Left ventricle myocardium inferior (tissue), 1 donor: ENCODE measurements at places on chromosomes 7 and 10.

GRCh38 chr10:119206603-119207365 lies 587 bp upstream of the GRK5 start:
- DNase-seq: peak; percentile 77
- H3K27me3 ChIP-seq: no peaks in the 10 kb centered on the region
- peak overlapping the region; percentile 97 for H3K27ac ChIP-seq
- peak overlapping the region; percentile 97 for H3K4me3 ChIP-seq

- no peak for DNase-seq
- H3K27me3 ChIP-seq: no peaks in the 10 kb centered on the region
- H3K36me3 ChIP-seq: no peaks in the 10 kb centered on the region
- no peak overlapping the region for H3K27ac ChIP-seq
These were observed 152.0 kb downstream of the SLC16A9 start for GRCh38 chr10:59557642-59558041.

DNA sequence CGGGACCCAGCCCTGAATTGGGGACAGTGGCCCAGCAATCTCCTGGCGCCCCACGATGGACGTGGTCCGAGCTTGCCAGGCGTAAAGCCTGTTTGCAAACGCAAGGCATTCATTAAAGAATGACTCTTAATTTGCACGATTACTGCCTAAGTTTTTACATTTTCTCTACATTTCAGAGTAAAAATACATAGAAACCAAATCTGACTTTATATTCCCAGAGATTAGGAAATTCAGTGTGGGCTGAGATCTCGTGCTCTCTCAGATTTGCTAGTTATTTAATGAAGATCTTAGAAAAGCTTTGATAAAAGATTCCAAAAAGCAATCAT lies 337 bp upstream of the CCDC3 start:
- peak overlapping the region; percentile 64 for H3K4me3 ChIP-seq
- peaks cover 89% of the 10 kb centered on the region for H3K27me3 ChIP-seq
- H3K36me3 ChIP-seq: no peaks in the 10 kb centered on the region
- DNase-seq: no peak

DNA sequence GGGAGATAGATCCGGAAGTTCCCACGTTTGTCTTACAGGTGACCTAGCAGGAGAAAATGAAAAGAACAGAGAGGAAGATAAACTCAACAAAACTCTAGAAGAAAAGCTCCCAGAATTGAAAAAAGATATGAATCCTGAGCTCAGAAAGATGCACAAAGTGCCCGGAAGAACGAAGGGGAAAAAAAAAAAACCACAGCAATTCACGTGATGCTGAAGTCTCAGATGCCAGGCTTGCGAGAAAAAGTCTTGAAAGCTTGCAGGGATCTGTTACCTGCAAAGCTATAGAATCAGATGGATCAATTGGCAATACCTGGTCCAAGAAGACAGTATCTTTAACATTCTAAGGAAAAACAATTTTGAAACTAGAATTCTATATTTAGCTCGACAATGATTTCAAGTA lies 33.5 kb downstream of the CARD11 start:
- H3K4me1 ChIP-seq: peaks cover 5% of the 10 kb centered on the region
- H3K4me3 ChIP-seq: no peak overlapping the region
- no peaks in the 10 kb centered on the region for H3K36me3 ChIP-seq

GRCh38 chr7:135620980-135621850 lies 41.1 kb upstream of the STMP1 start:
- peaks cover 83% of the 10 kb centered on the region for H3K36me3 ChIP-seq
- no peak overlapping the region for H3K27ac ChIP-seq
- peaks cover 3% of the 10 kb centered on the region for H3K4me1 ChIP-seq
- H3K27me3 ChIP-seq: no peaks in the 10 kb centered on the region
- H3K4me3 ChIP-seq: no peak overlapping the region
- DNase-seq: no peak

GRCh38 chr10:68137171-68137570 lies 27.9 kb downstream of the MYPN start:
- DNase-seq: no peak
- H3K4me1 ChIP-seq: peaks cover 58% of the 10 kb centered on the region
- H3K27me3 ChIP-seq: no peaks in the 10 kb centered on the region
- H3K27ac ChIP-seq: peak overlapping the region; percentile 76

DNA sequence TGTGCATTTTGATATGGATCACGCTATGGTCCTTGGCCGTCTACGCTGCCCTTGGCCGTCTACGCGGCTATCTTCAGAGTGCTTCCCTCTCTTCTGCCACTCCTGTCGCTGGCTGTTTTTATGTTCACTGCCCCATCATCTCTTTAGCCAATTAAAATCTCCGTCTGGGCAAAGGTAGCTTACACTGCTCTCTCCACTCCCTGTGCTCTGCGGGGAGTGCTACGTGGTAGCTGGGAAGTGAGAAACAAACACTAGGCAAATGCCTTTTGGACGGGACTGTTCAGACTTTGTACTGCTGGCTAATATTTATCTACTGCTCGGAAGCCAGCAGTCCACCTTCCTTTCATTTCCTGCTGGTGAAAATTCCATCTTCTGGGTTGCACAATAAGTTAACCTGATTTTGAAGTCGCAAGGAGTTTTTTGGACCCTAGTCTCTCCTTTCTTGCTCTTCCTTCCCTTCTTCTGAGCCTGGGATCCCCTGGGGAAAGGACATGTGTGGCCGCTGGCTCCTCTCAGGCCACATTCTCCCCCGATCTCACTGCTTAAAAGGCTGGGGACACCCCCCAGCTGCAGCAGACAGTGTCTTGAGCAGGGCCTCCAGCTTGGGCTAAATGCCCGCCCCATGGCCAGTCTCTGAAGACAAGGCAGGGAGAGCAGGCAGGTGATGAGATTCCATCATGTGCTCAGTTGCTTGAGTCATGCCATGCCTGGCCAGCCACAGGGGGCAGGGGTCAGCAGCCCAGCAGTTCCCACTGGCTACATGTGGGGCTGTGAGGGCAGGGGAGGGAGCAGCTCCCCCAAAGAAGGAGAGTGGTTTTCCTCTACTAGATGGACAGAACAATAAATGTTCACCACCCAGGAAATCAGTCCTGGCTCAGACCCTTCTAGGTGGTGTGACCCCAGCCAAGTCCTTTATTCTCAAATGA lies 25.5 kb upstream of the RBM33 start:
- no peak overlapping the region for H3K4me3 ChIP-seq
- no peaks in the 10 kb centered on the region for H3K36me3 ChIP-seq
- H3K27ac ChIP-seq: no peak overlapping the region

GRCh38 chr7:106085015-106085414 lies 27.1 kb downstream of the SYPL1 start:
- no peak overlapping the region for H3K27ac ChIP-seq
- no peaks in the 10 kb centered on the region for H3K27me3 ChIP-seq
- peaks cover 30% of the 10 kb centered on the region for H3K4me1 ChIP-seq
- H3K36me3 ChIP-seq: peaks cover 23% of the 10 kb centered on the region

GRCh38 chr10:118980870-118981269 lies 48.6 kb upstream of the NANOS1 start:
- no peak overlapping the region for H3K27ac ChIP-seq
- no peaks in the 10 kb centered on the region for H3K27me3 ChIP-seq
- no peak for DNase-seq
- no peak overlapping the region for H3K4me3 ChIP-seq

DNA sequence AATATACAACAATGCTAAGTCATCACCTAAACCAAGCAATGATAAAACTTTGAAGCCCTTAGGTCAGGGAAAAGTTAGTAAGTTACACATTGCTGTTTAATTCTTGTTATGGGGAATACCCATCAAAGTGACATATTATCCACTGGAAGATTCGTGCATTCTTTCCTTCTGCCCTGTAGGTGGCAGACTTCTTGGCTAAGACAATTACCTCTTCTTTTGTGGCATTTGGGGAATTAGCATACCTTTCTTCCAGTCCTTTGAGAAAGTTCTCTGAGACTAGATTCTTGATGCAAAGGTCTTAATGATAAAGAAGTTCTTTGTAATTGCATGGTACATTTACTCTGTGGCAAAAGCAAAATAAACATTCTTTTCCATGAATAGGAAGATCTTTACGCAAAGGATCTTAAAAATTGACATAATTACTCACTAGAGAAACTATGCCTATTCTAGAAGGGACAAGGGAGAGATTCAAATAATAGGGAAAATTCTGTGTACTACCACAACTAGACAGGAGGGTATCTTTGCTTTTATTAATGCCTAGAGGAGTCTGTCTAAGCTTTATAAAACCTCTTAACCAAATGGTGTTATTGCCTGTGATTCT lies 395.9 kb downstream of the GRM8 start:
- no peaks in the 10 kb centered on the region for H3K27me3 ChIP-seq
- H3K4me1 ChIP-seq: no peaks in the 10 kb centered on the region
- H3K36me3 ChIP-seq: no peaks in the 10 kb centered on the region
- DNase-seq: no peak
- no peak overlapping the region for H3K27ac ChIP-seq
- no peak overlapping the region for H3K4me3 ChIP-seq

GRCh38 chr10:77456414-77456813 lies 181.2 kb downstream of the KCNMA1 start:
- H3K4me3 ChIP-seq: no peak overlapping the region
- H3K27ac ChIP-seq: no peak overlapping the region
- H3K36me3 ChIP-seq: no peaks in the 10 kb centered on the region

- H3K27ac ChIP-seq: no peak overlapping the region
- H3K36me3 ChIP-seq: no peaks in the 10 kb centered on the region
- no peak for DNase-seq
- peaks cover 8% of the 10 kb centered on the region for H3K4me1 ChIP-seq
These were observed 59.9 kb downstream of the MKX start for GRCh38 chr10:27685681-27686080.

GRCh38 chr7:45368129-45368807 lies 205.9 kb upstream of the ADCY1 start:
- no peaks in the 10 kb centered on the region for H3K36me3 ChIP-seq
- no peaks in the 10 kb centered on the region for H3K4me1 ChIP-seq
- H3K4me3 ChIP-seq: no peak overlapping the region
- DNase-seq: no peak
- no peaks in the 10 kb centered on the region for H3K27me3 ChIP-seq

GRCh38 chr7:152395112-152395511 lies 40.7 kb downstream of the KMT2C start:
- no peaks in the 10 kb centered on the region for H3K27me3 ChIP-seq
- H3K4me3 ChIP-seq: no peak overlapping the region
- no peak for DNase-seq
- peaks cover 53% of the 10 kb centered on the region for H3K4me1 ChIP-seq
- H3K36me3 ChIP-seq: no peaks in the 10 kb centered on the region
- H3K27ac ChIP-seq: no peak overlapping the region

DNA sequence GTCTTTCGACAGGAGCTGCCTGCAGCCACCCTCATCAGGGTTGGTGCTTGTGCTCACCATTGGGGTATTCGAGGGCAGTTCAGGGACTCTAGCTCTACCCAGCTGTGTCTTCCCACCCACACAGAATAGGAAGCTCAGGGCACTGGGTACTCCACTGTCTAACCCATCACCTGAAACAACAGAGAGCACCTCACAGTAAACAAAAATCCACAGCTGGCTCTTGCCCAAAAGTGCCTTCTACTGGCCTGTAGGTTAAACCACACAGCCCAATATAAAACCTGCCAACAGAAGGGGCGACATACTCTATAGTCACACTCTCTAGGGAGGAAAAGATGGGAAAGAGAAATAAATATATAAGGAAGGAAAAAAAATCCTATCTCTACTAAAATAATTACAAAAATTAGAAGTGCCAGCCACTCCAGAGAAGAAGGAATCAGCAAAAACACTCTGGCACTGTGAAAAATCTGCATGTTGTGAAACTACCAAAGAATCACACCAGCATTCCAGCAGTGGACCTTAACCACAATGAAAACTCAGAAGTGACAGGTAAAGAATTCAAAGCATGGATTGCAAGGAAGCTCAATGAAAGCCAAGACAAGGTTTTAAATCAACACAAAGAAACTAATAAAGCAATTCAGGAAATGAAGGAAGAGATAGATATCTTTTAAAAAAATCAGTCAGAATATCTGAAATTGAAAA lies 110.0 kb downstream of the HGF start:
- H3K4me3 ChIP-seq: no peak overlapping the region
- DNase-seq: no peak
- H3K4me1 ChIP-seq: no peaks in the 10 kb centered on the region

DNA sequence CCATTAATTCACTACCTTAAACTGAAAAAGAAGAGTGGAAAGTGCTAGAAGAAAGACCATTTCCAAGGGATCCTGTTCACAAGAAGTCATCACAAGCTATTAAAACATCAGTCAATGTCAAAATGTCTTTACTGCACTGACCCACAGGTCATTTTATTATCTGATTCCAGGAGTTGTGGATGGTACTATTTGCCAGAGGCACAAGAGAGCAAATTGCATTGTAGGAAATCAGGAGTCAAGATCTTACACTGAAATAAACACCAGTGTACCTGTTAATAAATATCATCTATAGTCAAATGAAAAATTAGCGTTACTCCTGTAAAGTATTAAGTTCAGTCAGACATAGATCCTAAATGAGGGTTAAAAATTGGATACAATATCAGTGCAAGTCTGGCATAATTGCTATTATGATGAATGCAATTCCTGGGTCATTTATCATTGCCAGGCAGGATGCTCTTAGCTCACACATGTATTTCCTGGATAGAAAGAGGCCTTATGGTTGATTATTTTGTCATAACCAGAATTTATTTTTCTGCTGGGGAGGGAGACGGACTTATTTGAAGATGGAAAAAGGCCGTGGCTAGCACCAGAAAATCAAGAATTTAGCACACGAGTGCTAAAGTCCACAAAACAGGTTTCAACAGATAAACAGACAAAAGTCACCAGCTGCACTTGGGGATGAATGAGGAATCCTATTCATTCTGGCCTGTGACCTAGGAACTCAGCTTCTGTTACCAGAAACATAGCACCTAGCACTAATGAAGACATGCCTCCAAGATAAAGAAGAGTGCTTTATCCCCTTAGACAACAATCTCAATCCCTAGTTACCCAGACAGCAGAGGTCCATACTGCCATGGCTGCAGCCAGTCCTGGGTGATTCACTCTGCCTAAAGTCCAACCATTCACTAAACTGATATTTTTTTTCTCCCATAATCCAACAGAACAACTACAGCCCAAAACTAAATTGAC lies 683.1 kb upstream of the POM121L12 start:
- no peaks in the 10 kb centered on the region for H3K4me1 ChIP-seq
- no peak overlapping the region for H3K27ac ChIP-seq
- DNase-seq: no peak
- no peaks in the 10 kb centered on the region for H3K36me3 ChIP-seq

GRCh38 chr7:1928645-1929348 lies 258.7 kb downstream of the ELFN1 start:
- no peaks in the 10 kb centered on the region for H3K4me1 ChIP-seq
- H3K27ac ChIP-seq: no peak overlapping the region
- H3K27me3 ChIP-seq: no peaks in the 10 kb centered on the region
- no peaks in the 10 kb centered on the region for H3K36me3 ChIP-seq

DNA sequence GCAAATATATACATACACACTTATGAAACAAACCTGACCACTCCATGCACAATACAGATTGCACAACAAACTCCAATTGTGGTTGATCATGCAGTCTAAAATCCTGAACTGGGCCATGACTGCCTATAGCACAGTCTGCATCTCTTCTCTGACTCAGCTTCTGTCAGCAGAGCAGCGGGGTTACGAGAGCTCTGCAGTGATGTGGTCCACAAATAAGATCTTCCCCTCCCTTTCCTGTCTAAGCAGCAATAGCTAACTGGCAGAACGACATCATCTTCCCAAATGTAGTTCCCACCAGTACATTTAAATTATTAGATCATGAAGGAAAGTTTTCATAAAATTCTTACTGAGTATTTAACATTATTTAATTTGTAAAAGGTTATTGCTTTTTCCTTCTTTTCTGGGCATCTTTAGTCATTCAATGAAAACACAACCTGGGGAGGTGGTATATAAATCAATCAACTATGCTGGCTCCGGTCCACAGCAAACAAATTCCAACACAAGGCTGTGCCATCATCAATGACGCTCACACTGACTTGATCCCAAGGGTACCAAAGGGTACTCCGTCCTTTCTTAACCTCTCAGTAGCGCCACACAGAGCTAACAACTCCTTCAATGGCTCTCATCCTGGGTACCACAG lies 17.1 kb downstream of the ARHGAP21 start:
- DNase-seq: no peak
- H3K4me1 ChIP-seq: peaks cover 87% of the 10 kb centered on the region
- no peaks in the 10 kb centered on the region for H3K36me3 ChIP-seq
